ENCODE measurements at places on chromosomes 12 and 14.

- no peak for DNase-seq
Measured at GRCh38 chr14:36066636-36067035, 109.9 kb downstream of the PTCSC3 start.

GRCh38 chr14:100123618-100124017 lies 35.8 kb downstream of the DEGS2 start:
- no peak for DNase-seq

DNA sequence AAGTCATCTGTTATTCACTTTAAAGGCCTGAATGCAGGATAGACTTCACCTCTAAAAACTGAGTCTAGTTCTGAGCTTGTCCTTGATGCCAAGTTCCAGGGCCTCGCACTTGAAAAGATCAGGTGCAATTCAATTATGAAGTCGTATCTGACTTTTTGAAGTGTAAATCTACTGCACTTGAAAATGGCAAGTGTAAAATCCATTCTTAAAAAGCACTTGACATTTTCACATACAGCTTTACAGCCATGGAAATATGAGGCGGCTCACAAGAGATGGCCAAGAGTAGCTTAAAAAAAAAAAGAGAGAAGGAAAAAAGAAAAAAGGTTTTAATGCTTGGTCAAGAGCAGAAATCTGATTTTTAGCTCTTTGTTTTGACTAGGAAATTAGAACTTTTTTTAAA lies 172.5 kb downstream of the GXYLT1 start:
- no peak for DNase-seq

- no peak for DNase-seq
Measured at GRCh38 chr12:77751939-77752338, 78.8 kb upstream of the NAV3 start.

DNA sequence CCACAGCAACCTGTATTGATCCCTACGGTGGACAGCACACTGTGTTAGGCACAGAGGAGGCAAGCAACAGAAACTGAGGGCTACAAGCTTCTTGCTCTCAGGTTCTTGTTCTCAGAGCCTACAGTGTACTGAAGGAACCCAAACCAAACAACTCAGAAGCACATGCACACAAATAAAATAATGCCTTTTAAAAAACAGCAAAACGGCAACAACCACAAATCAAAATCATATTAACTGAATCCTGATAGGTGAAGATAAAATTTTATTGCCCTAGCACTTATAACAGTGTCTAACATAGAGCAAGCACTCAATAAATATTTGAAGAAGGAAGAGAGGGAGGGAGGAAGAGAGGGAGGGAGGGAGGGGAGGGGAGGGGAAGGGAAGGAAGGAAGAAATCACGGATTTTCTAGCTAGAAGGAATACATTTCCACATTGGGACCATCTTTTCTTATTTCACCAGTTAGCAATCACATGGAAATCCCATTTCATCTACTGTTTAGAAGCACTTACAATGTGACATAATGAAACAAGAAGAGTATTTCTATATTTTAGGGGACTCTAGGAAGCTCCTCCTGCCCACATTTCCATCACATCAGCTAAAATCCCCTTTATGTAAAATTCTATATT lies 27.2 kb downstream of the DMAC2L start:
- no peak for DNase-seq

Measured in islet precursor cell (in vitro differentiated cells).